Cortex of kidney (tissue), 1 donor: ENCODE measurements at places on chromosomes 5 and 9.

DNA sequence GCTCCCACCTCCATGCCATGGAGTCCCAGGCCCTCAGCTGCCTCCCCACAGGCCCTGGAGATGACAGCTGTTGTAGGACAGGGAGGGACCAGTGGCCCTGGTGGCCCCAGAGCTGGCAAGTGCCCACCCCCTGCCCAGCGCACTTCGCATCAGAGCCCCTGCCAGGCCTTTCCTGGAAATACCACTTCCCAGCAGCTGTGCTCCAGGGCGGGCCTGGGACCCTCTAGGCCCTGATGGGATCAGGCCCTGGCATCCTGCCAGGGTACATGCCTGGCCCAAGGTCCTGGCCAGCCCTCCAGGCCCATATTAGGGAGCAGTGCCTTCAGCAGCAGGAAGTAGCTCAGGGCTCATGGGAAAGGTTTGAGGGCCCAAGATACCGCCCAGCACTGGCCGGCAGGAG lies 2.5 kb downstream of the KCNT1 start:
- no peak for DNase-seq

- DNase-seq: no peak
Measured at GRCh38 chr9:69768101-69768500, 8.3 kb upstream of the PTAR1 start.

DNA sequence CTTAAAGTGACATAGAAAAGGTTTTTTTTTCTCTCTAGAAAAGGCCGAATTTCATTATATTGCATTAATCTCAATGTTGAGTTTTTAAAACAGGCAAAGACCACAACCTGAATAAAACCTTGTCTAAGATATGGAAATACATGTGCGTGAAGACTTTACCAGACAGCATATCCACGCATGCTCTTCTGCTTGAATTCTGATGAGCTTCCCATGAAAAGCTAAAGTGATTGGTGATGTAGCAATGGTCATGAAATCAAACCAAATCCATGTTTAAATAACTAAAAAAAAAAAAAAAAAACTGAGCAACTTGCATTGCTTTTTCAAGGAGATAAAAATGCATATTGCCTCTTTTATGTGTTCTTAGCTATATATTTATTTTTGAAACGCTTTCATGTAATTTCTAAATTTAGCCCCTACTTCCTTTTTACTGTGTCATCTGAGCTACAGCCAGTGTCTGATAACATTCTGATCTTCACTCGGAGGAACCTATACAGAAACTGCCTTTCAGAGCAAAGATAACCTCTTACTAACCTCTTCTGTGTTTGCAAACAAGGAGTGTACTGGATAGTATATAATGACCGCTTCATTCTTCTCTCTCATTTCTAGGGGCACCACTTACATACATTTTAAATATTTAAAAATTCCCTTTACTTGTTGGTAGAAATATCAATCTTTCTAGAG lies 179.1 kb upstream of the GNA14 start:
- no peak for DNase-seq

DNA sequence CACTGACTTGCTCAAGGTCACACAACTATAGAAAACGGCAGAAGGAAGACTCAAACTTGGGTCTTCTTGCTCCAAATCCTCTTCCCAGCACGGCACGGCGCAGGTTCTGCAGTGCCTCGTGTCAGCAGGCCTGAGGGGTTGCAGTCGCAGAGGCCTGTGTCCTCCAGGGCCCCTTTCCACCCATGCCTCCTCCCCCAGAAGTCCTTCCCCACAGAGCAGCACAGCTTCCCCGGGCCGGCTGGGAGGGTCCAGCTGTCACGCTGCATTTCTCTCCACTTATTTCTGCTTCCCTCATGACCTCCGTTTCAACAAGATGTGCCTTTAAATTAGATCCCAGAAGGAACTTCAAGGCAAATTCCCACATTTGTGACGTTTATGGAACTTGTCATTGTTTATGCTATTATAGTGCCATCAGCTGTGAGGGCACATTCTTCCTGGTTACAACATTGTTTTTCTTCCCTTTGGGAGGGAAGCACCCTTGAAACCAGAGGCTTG lies 148.4 kb downstream of the C5orf15 start:
- DNase-seq: no peak

GRCh38 chr9:130480673-130481072 lies 35.9 kb downstream of the ASS1 start:
- DNase-seq: no peak

DNA sequence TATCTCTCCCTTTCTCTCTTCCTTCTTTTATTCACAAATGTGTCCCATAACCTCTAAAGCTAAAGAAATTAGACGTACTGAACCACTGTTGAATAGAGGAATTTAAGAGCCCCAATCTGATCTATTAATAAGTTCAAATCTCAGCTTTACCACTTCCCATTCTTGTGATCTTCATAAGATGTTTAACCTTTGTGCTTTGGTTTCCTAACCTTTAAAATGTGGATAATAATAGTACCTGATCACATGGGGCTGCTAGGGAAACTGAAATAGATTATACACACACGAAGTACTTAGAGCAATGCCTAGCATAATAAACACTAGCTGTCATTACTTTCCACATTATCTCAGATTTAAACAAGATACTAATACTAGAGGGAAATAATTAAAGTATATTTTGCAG lies 324.3 kb upstream of the SEMA6A start:
- DNase-seq: no peak

DNA sequence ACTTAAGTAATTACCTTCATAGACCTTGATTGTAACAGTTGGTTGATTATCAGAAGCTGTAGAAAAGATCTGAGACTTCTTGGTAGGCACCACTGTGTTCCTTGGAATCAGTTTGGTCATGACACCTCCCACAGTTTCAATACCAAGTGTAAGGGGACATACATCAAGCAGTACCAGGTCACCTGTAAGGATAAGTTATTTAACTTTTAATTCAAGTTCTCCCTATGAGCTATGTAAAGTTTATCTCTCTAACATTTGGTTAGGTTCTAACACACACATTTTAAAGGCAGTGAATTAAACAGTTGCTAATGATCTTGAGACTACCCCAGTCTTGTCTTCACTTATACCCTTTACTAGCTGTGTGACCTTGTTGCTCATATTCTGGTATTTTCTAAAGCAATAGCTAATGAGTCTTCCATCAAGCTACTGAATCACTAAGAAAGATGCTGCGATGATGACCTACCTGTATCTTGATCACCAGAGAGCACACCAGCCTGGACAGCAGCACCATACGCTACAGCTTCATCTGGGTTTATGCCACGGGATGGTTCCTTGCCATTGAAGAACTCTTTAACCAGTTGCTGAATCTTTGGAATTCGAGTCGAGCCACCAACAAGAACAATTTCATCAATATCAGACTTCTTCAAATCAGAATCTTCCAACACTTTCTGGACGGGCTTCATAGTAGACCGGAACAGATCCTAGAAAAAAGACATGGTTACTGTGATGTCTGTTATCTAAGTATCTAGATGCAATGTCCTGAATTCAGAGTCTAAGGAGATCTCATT lies 2.8 kb downstream of the HSPA5 start:
- no peak for DNase-seq

- DNase-seq: no peak
Measured at GRCh38 chr5:136699651-136700050, 334.3 kb upstream of the TRPC7 start.

DNA sequence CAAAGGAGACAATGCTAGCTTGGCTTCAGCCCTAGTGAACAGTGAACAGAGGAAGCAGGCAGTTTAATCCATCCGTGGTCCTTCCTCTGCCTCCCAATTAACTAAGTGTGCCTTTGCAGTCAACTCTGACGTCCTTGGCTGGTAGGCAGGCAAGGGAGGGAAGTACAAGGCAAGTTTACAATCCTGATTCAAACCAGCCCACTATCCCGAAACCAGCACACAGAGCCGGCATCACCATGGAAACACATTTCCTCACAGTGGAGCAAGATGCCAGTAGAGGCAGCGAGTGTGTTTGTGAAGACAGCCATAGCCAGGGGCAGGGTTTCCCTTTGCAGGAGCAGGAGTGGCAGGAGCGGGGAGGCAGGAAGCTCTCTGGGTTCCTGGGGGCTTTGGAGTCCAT lies 73.9 kb downstream of the GOLPH3 start:
- no peak for DNase-seq

- DNase-seq: no peak
Measured at GRCh38 chr9:113701774-113702755, 174.0 kb upstream of the ZNF618 start.

GRCh38 chr9:69168709-69169217 lies 5.3 kb upstream of the TJP2 start:
- no peak for DNase-seq

DNA sequence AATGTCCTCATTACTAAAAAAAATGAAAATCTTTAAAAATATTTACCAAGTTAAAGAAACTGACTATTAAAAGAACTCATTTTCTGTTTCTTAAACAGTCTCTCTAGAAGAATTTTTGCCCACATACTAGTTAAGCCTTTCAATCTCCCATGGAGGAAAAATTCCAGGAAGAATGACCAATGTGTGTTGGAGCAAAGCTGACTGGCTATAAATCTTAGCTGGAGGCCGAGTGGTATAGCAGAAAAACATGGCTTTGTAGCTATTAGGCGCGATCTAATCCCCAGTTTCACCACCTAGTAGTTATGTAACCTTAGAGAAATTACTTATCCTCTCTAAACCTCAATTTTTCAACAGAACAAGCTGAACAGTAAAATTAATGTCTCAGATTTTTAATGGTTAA lies 135.5 kb upstream of the PRLR start:
- DNase-seq: no peak

DNA sequence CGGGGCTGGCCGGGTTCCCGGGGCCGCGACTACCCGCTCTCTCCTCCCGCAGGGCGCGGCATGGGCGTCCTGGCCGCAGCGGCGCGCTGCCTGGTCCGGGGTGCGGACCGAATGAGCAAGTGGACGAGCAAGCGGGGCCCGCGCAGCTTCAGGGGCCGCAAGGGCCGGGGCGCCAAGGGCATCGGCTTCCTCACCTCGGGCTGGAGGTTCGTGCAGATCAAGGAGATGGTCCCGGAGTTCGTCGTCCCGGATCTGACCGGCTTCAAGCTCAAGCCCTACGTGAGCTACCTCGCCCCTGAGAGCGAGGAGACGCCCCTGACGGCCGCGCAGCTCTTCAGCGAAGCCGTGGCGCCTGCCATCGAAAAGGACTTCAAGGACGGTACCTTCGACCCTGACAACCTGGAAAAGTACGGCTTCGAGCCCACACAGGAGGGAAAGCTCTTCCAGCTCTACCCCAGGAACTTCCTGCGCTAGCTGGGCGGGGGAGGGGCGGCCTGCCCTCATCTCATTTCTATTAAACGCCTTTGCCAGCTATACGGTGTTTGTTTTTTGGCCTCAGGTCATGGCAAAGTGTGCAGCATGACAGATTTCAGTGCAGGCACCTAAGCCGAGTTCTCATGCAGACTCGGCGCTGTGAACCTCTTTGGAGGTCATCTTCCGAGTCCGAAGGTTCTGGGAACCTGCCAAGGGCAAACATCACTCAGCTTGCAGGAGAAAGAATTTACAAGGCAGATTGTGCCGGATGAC lies 516 bp downstream of the MRPL41 start:
- DNase-seq: no peak

- DNase-seq: no peak
Measured at GRCh38 chr9:98150164-98150563, 31.1 kb upstream of the TRIM14 start.

DNA sequence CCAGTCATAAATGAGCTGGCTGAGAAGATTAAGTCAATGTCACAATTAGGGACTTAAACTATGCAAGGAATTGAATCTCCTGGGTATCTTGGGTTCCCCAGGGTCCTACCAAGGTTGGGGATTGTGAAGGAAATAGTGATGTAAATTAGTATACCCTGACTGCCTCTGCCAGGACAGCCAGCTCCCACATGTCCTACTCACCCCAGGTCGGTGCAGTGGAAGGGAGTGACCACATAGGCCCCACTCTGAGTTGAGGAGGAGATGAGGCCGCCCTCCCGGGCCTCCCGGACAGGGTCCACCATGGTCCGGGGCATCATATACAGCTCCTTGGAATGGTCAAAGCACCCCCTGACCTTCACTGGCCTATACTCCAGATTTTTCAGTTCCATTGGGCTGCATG lies 2.7 kb downstream of the SURF1 start:
- no peak for DNase-seq

GRCh38 chr9:107983181-107983603 lies 493.6 kb upstream of the KLF4 start:
- DNase-seq: no peak

DNA sequence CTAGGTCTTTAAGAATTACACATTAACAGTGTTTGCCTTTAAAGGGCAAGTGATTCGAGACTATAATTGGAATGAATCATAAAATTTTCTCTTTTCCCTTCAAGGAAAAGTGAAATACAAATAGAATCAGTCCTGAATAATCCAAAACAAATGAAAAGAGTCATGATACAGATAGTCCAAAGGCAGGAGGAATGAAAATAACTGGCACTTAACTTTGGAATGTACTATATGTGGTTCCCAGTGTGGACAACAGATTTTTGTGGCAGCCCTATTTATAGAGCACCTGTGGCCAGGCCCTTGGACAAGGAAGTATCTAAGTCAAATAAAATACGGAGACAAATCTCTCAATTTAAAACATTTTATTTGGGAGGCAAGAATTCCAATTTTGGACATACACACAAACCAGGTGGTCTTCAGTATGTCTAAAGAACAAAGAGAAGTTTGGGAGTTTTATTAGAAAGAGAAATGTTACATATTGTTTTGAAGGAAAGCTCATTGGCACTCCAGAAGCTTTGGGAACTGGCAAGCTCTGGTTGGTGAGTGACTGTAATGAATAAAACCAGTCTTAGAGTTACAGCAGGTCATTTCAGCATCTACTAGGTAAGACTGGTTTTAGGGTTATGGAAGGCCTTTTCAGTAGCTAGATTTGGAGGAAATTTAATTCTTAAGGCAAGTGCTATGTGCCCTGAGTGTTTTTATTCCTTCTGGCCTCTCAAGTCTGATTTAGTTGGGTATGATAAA lies 116.0 kb upstream of the PAM start:
- no peak for DNase-seq

GRCh38 chr5:135514116-135514515 lies 21.6 kb downstream of the NEUROG1 start:
- no peak for DNase-seq

DNA sequence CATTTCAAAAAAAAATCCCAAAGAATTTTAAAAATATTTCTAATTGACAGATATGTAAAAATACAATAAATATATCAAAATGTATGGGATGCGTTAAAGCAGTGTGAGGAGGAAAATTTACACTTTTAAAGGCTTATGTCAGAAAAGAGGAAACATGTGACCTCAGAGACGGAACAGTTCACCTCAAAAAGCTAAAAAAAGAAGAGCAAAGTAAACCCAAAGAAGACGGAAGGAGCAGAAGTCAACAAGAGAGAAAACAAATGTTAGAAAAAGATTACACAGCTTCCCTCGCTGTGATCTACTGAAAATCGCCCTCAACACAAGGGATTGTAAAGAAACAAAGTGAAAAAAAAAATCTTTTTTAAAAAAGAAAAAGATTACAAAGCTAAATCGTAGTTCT lies 186.9 kb downstream of the AUH start:
- no peak for DNase-seq

- no peak for DNase-seq
Measured at GRCh38 chr5:74017112-74017511, 391.1 kb downstream of the ARHGEF28 start.

GRCh38 chr9:87518702-87519335 lies 21.2 kb downstream of the DAPK1 start:
- no peak for DNase-seq
